Astrocyte (in vitro differentiated cells and primary cell): ENCODE measurements at places on chromosomes 5 and 9.

DNA sequence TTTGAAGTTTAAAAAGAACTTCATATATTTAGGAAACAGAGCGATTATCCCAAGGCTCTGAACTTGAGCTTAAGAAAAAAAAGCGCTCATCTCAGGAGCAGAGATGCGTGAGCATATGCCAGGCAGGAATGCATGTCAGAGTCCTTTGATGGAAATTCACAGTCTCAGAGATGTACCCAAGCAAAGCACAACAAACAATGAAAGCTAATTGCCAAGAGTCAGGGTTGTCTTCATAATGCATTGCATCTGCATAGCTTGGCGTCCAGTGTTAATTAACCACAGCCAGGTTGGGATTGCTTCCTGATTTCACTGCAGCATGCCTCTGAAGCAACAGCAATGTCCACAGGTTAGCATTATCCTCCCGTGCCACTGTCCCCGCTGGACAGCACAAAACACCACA is 907.0 kb upstream of the DMAC1 start:
- no peak for DNase-seq

- DNase-seq, result no peak
Measured at GRCh38 chr9:34459941-34460340, 1.3 kb downstream of the DNAI1 start.

- DNase-seq, result no peak
Measured at GRCh38 chr9:124414612-124415011, 630 bp downstream of the PSMB7 start.

- DNase-seq, result no peak
Measured at GRCh38 chr5:83392766-83393503, 78.6 kb upstream of the VCAN start.

DNA sequence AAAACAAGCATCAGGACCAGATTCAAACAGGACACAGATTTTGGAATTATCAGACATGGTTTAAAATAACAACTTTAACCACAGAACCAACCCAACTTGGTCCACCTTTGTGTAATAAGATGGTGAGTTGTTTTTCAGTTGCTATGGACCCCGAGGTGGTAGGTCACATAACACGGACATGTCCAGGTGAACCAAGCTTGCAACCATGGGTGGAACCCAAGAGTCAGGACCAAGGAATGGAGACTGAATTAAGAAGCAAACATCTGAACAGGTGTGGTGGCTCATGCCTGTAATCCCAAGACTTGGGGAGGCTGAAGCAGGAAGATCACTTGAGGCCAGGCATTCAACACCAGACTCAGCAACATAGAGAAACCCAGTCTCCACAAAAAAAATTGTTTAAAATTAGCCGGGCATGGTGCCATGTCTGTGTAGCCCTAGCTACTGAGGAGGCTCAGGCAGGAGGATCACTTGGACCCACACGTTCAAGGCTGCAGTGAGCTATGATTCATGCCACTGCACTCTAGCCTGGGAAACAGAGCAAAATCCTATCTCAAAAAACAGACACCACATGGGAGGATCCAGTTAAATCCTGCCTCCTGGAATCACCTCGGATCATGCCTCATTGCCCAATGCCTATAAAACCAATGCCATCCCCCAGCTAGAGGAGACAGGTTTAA is 10.6 kb downstream of the PTBP3 start:
- no peak for DNase-seq

- no peak for DNase-seq
Measured at GRCh38 chr9:35293376-35293964, 131.7 kb downstream of the UNC13B start.

DNA sequence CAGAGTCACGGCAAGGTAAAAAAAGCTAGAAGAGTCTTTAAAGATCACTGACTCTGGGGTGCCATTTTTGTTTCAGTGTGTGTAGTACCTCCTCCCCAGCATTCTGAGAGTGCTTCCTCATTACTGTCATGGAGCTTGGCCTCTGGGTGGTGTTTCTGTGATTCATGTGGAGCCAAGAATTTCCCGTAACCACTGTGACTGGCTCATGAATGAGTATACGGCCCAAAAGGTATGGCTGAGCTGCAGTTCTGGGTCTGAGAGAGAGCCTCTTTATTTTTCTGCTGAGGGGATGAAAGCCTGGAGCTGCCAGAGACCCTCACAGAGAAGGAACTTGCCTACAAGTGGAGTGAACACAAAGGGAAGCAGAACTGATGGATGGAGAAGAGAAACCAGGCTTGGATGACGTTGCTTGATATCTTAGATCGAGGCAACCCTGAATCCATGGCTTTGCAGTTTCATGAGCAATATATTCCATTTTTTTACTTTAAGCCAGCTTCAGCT is 85.6 kb downstream of the PTTG1 start:
- peak; percentile 83 for DNase-seq

DNA sequence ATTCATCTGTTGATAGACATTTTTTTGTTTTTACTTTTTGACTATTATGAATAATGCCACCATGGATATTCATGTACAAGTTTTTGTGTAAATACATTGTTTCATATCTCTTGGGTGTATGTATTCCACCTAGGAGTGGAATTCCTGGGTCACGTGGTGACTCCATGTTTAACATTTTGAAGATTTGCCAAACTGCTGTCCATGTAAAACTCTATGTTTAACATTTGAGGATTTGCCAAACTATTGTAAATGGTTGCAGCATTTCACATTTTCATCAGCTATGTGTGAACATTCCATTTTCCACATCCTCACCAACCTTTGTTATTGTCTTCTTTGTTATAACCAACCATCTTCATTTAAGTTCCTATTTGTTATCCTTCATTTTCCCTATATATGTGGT is 12.2 kb downstream of the TMEFF1 start:
- no peak for DNase-seq
